ENCODE measurements at places on chromosomes 12 and 14. TPM values are rescaled to one million over a fixed set of nuclear protein-coding genes. Genes with fewer than 3 reads are reported as not detected.

The OVCH1 gene
- total RNA-seq: under 0.01 TPM

The SLC10A1 gene
- not detected for total RNA-seq

The RAPGEF3 gene
- total RNA-seq: 4.3 TPM

The FLVCR2 gene
- total RNA-seq: 1.5 TPM

The LHX5 gene
- not detected for total RNA-seq

The ZDHHC22 gene
- not detected for total RNA-seq

The RASSF9 gene
- total RNA-seq: 5.8 TPM

The SPIC gene
- not detected for total RNA-seq

The IL22 gene
- not detected for total RNA-seq

The CATSPERB gene
- total RNA-seq: not detected

The CLEC1B gene
- not detected for total RNA-seq

The DNAAF2 gene
- total RNA-seq: 10.0 TPM

The DDN gene
- 0.29 TPM for total RNA-seq

The PPFIA2 gene
- 3.3 TPM for total RNA-seq

The DNAI7 gene
- total RNA-seq: 0.29 TPM

The KRT6C gene
- total RNA-seq: not detected

The RDH12 gene
- 0.29 TPM for total RNA-seq

The TMPRSS12 gene
- not detected for total RNA-seq

The WNT1 gene
- total RNA-seq: not detected

The C14orf119 gene
- 43.1 TPM for total RNA-seq

The MED13L gene
- total RNA-seq: 476 TPM

The AMDHD1 gene
- 0.29 TPM for total RNA-seq

The SDS gene
- under 0.01 TPM for total RNA-seq

The PTHLH gene
- total RNA-seq: 3.2 TPM

The TFCP2 gene
- 8.3 TPM for total RNA-seq

The DUSP6 gene
- 28.6 TPM for total RNA-seq

The FBLN5 gene
- total RNA-seq: 27.7 TPM

The PPTC7 gene
- total RNA-seq: 7.6 TPM
